ENCODE measurements at places on chromosomes 12 and 14.

- DNase-seq = no peak
Measured at GRCh38 chr12:93020631-93021597, 91.8 kb upstream of the EEA1 start.

DNA sequence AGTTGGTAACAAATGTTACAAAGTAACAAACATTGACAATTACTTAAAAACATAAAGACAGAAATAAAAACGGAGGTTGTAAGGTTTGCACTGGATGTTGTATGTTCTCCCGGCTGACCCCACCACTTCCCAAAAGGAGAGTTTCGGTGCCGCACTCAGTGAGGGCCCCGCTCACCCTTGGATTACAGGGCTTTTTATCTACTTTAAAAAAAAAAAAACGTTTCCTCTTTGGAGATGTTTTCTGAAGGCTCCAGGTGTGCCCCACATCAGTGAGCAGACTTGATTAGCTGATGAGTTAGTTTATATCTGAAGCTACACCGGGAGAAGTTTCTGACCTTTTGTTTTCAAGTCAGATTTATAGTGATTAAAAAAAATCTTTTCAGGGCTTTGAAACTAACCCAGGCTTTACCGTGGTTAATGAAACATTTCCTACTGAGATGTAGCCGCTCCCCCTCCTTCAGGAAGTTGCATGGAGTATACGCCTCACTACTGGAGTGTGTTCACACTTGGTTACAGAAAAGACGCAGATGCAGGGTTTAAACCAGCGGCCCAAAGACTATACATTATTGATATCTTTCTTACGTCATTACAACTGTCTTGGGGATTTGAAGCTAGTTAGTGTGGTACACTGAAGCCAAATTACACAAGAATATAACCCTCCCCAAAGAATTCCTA lies 38.0 kb upstream of the BCL7A start:
- DNase-seq = no peak

DNA sequence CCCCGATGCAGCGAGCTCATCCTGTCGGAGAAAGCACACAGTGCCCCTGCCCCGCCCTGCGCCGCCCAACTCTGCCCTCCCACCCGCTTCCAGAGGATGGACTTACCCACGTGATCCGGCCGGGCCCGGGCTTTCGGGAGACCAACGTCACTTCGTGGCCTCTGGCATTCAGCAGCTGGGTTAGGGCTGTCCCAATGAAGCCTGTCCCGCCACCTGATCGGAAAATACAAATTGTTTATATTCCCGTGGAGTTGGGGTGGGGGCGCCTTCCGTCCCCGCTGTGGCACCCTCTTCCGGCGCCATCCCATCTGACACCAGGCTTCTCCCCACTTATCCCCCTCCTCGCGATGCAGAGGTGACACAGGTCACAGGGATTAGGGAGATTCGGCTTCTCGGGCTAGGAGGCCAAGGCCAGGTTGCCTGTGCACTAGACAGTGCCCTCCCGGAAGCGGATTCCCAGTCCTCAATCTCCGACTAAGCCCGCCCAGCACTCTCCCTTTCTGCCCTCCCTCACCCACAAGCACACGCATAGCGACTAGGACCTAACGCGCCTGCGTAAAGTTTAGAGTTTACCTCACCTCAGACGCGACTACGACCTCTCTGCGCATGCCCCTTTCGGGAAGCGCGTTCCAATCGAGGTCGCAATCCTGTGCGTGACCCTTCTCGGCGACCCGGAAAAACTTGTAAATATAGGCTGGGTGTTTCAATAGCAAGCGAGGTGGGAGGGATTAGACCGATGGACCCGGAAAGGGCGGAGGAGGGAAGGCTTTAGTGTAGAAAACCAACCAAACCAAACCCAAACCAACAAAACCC lies at the start of gene SDR39U1:
Gene SDR39U1 (minus strand): TSS at position 537 of the 813 bp plus-strand sequence. CDS start 7 bp downstream, at position 530.
- DNase-seq = peak; percentile 95

- DNase-seq = no peak
Measured at GRCh38 chr12:75374971-75375370, 15.9 kb upstream of the GLIPR1L2 start.

DNA sequence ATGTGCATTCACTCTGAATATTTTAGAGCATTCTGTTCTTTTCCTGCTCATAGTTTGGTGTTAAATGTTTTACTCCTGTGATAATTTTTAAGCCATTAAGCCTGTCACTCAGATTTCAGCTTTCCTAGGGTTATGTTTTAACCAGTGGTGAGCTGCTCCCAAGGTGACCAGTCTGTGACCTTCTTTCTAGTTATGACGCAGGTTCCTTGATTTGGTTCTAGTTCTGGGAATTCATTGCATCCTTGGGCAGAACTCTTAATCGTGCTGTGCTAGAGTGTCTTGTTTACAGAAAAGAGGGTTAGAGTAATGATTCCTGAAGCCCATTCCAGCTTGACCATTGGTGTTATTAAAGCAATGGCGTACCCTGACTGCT lies 2.2 kb downstream of the GABARAPL1 start:
- no peak for DNase-seq

DNA sequence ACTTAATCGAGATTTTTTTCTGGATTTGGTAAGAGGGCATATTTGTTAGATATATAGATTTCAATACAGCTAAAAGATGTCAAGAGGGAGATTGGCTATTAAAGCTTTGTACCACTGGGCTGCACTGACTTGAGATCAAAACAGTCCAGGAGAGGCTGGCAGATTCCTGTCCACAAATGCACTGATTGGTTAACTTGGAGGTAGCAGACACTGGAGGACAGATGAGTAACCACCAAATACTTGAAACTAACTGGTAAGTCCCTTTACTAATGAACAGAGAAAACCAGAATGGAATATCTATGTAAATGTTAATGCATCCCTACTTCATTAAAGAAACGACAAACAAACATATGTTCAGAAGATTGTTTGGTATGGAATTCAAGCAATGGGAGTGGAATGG lies 416.6 kb downstream of the LRIG3 start:
- DNase-seq = no peak

- no peak for DNase-seq
Measured at GRCh38 chr12:121827351-121828099, 23.7 kb downstream of the SETD1B start.

GRCh38 chr12:78383414-78383813 lies 481.2 kb upstream of the SYT1 start:
- no peak for DNase-seq

GRCh38 chr12:79737875-79738718 lies 47.3 kb upstream of the PAWR start:
- DNase-seq = peak; percentile 8

- DNase-seq = no peak
Measured at GRCh38 chr12:95277139-95277538, 59.5 kb downstream of the VEZT start.

DNA sequence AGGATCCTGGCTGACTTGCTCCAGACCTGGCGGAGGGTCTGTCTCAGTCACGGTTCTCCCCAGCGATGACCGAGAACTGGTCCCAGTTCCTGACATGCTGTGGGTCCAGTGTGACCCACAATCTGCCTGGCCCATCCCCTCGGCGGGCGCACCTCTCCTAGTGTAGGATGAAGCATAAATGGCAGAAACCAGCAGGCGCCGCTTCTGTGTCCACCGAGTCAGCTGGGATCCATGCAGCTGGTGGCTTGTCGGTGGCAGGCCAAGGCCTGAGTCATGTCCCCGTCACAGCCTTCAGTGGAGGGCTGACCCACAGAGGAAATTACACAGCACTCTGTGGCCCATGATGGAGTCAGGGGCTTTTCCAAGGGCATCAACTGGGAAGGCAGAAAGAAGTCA lies 38.5 kb downstream of the NFKBIA start:
- DNase-seq = no peak

- no peak for DNase-seq
Measured at GRCh38 chr12:53313996-53314395, 7.4 kb downstream of the AAAS start.

- DNase-seq = no peak
Measured at GRCh38 chr14:37078131-37078530, 94.3 kb downstream of the SLC25A21 start.

DNA sequence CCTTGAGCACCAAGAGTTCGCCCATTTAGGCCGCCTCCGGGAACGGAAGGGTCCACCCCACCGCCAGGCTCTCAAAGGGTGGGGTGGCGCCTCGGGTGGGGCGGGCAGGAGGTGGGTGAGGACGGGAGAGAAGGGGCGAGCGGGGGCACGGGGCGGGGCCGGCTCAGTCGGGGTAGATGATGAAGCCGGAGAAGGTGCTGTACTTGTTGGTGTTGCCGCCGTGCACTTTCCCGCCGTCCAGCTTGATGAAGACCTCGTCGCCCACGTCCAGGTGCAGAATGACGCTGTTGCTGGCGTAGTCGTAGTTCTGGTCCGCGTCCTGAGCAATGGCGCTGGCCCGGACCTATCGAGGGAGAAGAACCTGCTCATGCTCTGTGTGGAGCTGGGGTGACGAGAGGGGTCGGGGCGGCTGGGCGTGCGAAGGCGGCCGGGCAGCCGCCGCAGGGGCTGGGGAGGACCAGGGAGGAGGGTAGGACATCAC lies 4.1 kb downstream of the C1QL4 start:
- no peak for DNase-seq

- no peak for DNase-seq
Measured at GRCh38 chr12:48031135-48031960, 27.1 kb upstream of the COL2A1 start.

DNA sequence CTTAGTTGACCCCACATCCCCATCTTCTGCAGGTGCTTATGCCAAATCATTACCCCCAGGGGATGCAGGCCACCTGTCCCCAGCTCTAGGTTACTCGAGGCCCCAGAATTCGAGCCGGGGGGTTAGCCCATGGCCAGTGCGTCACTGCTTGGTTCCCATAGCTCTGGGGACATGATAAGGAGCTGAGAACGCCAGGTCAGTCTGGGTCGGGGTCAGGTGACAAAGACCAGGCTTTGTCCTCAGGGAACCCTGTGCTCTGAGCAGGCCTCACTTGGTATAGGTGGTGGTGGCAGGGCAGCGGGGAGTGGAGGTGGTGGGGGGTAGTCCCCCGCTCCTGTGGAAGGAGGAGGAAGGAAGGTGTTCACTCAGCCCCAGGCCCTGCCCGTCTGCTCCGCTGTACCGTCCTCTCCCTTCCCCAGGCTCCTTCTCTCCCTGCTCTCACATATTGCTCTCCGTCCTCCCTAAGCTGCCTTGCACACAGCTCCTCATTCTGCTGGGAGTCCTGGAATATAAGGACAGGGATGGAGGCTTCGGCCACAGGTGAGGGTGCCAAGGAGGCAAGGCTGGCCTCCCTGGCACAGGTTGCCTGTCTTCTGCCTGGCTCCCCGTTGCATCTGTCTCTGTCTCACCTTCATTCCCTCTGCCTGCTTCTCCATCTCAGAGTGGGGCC lies 2.0 kb upstream of the MYH6 start:
- DNase-seq = no peak

DNA sequence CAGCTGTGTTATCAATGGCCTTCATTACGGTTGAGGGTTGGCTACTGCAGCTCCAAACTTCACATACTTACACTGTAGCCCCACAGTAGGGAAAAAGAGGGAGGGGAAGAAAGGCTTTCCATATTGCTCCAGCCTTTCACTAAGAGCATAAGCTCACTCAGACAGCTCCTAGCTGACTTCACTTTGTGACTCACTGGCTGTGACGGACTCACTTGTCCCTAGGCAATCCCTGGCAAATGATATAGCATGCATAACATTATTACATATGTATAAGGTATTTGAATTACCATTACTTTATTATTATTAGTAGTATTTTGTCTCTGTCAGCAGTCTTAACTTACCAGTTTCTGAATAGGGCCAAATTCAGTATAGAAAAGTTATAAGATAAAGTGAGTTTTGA lies 350.7 kb downstream of the RMST start:
- no peak for DNase-seq

DNA sequence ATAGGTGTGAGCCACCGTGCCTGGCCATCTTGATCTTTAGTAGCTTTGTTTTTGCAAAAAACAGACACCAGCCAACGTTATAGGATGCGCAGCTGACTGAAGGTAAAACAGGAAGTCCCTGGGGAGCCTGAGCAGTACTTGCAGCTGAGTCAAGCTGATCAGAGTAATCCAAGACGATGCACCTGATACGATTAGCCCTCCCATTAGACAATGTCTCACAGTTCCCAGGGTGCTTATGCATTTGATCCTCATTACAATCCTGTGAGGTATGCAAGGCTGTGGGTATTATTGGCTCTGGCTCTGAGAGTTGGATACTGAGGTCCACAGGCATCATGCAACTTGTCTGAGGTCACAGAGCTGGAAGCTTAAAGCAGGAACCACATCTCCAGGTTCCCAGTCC lies 8.1 kb downstream of the KRT18 start:
- DNase-seq = no peak
